ENCODE measurements at places on chromosomes 12 and 14.

DNA sequence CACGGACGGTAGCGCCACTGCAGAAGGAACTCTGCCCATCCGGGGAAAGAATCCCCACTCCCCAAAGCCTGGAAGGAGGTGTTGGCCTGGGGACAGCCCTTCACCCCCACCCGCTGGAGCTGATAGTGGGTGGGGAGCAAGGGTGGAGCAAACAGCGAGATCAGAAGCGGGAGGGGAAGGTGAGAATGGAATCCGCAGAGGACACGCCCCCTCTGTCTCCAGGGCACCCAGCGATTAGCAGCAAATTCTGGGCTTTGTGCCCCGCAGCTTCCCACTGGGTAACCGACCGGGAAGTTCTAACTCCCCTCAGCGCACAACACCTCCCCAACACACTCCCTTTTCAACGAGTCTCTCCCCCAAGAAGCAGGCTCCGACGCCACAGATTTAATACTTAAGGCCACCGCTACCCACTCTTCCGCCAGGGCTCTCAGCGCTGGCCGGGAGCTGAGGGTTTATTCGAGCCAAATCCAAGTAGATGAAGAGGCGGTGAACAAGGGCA lies 1.4 kb downstream of the SLC25A29 start:
- DNase-seq: peak; percentile 74

DNA sequence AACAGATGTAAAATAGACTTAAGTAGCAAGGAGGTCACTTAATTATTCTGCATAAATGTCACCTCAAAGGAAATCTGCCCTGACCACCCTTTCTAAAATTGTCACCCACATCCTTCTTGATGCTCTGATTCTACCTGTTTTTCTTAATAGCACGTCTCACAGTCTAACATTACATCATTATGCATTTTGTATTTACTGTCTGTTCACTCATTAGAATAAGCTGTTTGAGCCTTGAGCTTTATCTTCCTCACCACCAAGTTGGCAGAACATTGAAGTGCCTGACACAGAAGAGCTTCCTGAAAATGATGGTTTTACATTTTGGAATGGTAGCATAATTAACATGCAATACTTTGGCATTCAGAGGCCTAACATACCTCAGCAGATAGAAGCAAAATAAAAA lies 8.8 kb upstream of the TMEM117 start:
- DNase-seq: no peak

GRCh38 chr14:35855876-35856481 lies 29.8 kb downstream of the BRMS1L start:
- no peak for DNase-seq

DNA sequence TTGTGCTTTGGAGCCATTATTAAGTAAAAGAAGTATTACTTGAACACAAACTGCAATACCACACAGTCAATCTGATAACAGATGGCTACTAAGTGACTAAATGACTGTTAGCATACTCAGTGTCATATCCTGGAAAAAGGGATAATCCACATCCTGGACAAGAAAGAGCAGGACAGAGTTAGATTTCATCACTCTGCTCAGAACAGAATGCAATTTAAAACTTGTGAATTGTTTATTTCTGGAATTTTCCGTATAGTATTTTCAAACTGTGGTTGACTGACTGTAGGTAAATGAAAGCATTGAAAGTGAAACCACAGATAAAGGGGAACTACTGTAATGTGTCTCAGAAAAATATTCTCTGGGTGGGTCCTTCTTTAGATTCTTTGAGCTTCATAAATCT lies 458.8 kb downstream of the TMEM117 start:
- no peak for DNase-seq

- DNase-seq: no peak
Observed at GRCh38 chr12:87136330-87136976, 880.3 kb upstream of the MGAT4C start.
